ENCODE measurements at places on chromosomes 2 and 18. TPM values are rescaled to one million over a fixed set of nuclear protein-coding genes. Genes with fewer than 3 reads are reported as not detected.

TRABD2A gene
- total RNA-seq: 10.1 TPM

SPDYA gene
- total RNA-seq: 0.14 TPM

POTEJ gene
- not detected for total RNA-seq

RSAD2 gene
- 0.19 TPM for total RNA-seq

MARCHF4 gene
- total RNA-seq: 64.6 TPM

FIGN gene
- 1.7 TPM for total RNA-seq

FBXO15 gene
- 1.6 TPM for total RNA-seq

TTC31 gene
- total RNA-seq: 16.7 TPM

ATL2 gene
- total RNA-seq: 53.5 TPM

PCARE gene
- total RNA-seq: not detected

CFAP53 gene
- 0.13 TPM for total RNA-seq

EML6 gene
- 1.00 TPM for total RNA-seq

ARHGAP28 gene
- total RNA-seq: 0.05 TPM

PPP1CB gene
- total RNA-seq: 70.3 TPM

USP40 gene
- 21.0 TPM for total RNA-seq

SIX3 gene
- total RNA-seq: 0.32 TPM

Measured in A549 treated with RU486 at 1 μM for 4 hours (cell line).